CD4-positive, alpha-beta T cell treated with Interleukin-2 at 100 ng/mL for 4 hours (primary cell): ENCODE measurements at places on chromosomes 4 and X.

DNA sequence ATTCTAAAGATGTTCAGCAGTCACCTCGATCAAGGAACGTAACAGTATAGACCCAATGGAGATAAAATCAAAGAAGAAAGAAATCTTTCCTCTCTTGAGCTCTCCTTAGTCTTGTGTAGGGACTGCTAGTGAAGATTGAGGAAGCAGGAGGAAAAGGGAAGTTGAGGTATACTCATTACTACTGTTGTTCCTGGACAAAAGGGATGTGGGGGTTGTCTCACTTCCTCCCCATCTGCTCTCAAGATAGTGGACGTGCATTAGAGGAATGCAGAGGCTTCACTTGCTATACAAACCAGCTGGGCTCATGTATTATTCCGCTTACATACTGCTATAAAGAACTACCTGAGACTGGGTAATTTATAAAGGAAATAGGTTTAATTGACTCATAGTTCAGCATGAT, 208.9 kb upstream of the ARHGEF9 start:
- no peak for DNase-seq

GRCh38 chrX:133229361-133229760, 11.2 kb upstream of the TFDP3 start:
- no peak for DNase-seq

DNA sequence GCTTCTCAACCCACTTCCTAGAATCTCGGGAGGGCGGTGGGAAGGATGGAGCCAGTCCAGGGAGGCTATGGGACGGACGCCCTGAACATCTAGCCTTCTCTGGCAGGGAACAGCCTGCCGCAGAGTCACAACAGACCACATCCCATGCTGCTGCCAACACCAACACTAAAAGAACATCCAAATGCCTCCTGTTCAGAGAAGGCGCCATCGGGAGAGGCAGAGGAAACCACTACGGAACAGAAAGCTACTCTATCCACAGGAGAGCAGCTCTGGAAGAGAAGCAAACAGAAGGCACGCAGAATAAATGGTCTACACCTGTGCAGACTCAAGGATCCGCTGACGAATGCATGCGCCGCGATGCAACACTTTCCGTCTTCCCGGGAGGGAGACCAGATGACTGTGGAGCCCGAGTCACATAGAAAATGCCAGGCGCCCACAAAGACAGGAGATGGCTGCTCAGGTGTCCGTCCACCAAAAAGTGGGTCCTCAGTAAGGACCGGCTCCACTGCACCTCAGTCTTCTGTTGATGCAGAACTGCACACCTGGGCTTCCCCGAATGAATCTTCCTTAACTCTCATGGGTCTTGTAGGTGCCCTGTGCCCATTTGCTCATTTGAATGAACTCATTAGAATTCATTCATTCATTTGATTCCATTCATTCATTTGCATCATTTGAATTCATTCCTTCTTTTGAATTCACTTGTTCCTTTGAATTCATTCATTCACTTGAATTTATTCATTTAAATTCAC, 217.5 kb downstream of the DHRSX start:
- DNase-seq, result no peak

DNA sequence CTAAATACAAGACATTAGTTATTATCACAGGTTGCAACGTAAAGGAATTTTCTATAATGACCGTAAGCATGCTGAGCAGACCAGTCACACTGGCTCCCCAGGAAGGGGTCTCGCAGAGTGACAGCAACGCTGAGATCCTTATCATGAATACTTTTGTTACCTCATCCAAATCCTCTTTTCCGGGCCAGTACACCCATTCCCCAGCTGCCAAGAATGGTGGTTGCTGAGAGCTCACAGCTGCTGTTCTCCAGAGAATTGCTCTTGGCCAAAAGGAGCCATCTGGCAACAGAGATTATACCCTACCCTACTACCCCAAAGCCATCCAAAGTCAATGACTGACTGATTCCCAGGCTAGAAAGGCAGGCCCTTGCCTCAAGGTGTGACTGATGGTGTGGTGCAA, 91.6 kb downstream of the FUNDC1 start:
- DNase-seq, result no peak

- DNase-seq, result no peak
These were observed 24.2 kb upstream of the F9 start for GRCh38 chrX:139506333-139506732.

DNA sequence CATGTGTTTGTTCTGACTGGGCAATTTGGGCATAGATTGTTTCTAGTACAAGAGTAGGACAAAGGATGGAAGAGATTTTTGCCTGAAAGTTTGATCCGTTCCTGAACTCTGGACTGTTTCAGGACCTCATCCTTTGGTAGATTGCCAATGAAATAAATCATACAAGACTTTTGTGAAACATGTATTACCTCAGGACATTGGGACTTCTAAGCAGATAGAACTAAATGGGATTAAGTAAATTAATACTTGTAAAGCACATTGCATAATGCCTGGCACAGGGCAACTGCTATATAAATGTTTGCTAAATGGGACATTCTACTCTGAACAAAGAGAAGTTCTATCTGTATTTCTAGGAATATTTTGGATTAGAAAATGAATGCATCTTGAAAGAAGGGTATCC, 164.8 kb upstream of the RPS6KA3 start:
- no peak for DNase-seq

GRCh38 chr4:164212134-164212533, 541.8 kb upstream of the SMIM31 start:
- DNase-seq, result no peak

DNA sequence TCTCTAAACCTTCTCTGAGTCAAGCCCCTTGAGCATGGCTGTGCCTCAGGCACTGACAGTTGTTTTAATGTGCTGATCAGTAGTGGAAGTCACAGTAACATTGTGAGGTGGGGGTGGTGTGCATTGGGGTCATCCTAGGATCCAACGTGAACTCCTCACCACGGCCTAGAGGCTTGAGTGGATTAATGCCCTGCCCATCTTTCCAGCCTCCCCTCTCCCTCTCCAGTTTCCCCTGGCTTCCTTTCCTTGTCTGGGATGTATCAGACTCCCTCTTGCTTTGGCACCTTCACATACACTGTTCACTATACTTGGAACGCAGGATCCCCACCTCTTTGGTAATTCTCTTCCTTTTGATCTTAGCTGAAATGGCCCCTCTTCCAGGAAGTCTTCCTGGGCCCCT, 13.3 kb upstream of the PJA1 start:
- DNase-seq, result no peak

GRCh38 chrX:48451708-48452107, 18.4 kb downstream of the SLC38A5 start:
- no peak for DNase-seq

- no peak for DNase-seq
These were observed 54.1 kb downstream of the C4orf51 start for GRCh38 chr4:145734031-145734430.

GRCh38 chr4:1600211-1600780, 83.8 kb downstream of the FAM53A start:
- no peak for DNase-seq

DNA sequence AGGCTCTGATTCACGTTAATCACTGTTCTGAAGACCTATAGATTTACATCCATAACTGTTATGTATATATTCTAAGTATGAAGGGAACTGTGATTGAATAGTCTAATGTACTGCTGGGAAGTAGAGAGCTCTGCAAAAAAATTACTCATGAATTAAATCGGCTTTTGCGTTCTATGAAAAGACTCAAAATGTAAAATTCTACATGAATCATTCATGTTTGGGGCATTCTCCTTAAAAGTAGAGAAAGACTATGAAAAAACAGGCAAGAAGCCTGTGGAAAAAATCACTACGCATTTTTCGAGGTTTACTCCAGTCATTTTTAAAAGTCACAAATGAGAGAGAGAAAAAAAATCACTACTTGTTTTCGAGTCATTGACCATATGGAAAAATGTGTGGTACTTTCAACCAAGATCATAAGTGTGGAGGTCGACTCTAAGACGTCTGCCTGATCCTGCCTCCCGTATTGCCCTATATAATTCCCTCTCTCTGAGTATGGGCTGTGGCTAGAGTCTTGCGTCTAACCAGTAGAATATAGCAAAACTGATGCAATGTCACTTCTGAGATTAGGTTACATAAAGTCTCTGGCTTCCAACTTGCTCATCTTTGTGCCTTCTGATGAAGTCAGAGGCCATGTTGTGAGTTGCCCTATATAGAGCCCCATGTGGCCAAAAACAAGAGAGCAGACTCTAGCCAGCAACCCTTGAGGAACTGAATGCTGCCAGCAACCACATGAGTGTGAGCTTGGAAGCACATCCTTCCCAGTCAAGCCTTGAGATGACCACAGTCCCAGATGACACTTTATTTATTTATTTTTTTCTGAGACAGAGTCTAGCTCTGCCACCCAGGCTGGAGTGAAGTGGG, 32.1 kb upstream of the VEGFD start:
- DNase-seq, result no peak

DNA sequence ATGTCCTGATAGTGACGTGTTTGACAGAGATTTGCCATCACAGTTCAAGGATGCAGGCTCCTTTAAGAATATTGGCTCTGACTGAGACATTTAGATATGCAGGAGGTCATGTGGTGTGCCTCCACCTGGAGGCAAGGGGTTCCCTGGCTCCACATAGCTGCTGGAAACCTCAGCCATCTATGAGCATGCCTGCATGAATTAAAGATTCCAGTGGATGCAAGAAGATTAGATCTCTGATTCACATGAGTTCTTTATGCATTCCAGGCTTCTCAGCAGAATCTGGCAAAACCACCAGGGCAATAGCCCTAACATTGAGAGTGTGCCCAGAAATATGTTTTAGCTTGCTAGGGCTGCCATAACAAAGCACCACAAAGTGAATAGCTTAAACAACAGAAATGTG, 298.5 kb upstream of the AADAT start:
- DNase-seq, result no peak

- DNase-seq, result no peak
These were observed 231.5 kb downstream of the SLC7A11 start for GRCh38 chr4:138010639-138011038.

DNA sequence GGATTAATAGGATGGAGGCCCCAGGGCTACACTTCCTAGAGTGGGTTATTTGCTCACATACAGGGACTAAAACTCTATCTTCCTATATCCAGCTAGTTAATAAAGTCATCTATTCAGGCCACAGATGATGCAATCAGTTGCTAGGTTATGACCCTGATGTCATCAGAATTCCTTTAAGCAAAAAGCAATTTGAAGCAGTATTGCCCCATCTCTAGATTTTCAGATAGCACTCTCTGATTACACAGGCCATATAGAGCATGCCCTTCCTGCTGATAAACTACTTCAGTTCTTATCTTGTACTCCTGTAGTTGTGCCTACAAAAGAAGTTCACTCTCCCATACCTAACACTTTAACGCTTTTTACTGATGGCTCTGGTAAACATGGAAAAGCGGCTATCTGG, 84.8 kb downstream of the TMEM144 start:
- no peak for DNase-seq

DNA sequence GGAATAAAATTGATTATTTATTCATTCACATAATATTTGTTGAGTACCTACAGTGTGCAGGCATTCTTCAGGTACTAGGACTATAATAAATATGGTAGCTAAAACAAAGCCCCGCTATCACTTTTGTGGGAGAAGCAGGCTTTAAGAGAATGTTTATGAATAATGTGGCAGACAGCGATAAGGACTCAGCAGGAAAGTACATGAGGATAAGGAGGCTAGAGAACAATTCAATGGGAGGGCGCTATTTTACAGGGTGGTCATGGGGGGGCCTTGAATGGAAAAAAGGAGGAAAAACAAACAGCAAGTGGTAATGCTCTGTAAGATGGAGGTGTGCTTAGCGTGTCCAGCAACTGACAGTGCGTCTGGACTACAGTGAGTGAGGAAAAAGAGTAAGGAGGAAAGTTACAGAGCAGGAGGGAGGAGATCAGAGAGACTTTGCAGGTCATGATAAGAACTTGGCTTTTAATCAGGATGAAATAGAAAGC, 264.2 kb upstream of the ETNPPL start:
- DNase-seq, result no peak

DNA sequence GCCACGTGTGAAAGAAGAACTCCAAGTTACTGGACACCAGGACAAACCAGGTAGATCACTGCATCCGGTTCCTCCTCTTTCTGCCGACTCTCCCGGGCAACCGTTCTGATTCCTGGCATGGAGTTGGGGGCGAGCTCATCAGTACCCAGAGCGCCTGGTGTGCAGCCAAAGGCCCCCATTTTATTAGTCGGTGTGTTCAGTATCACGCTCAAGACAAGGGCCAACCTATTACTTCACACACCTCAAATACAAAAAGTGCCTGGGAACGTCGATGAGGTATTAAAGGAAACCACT, 2.8 kb upstream of the CTBP1 start:
- DNase-seq, result no peak

DNA sequence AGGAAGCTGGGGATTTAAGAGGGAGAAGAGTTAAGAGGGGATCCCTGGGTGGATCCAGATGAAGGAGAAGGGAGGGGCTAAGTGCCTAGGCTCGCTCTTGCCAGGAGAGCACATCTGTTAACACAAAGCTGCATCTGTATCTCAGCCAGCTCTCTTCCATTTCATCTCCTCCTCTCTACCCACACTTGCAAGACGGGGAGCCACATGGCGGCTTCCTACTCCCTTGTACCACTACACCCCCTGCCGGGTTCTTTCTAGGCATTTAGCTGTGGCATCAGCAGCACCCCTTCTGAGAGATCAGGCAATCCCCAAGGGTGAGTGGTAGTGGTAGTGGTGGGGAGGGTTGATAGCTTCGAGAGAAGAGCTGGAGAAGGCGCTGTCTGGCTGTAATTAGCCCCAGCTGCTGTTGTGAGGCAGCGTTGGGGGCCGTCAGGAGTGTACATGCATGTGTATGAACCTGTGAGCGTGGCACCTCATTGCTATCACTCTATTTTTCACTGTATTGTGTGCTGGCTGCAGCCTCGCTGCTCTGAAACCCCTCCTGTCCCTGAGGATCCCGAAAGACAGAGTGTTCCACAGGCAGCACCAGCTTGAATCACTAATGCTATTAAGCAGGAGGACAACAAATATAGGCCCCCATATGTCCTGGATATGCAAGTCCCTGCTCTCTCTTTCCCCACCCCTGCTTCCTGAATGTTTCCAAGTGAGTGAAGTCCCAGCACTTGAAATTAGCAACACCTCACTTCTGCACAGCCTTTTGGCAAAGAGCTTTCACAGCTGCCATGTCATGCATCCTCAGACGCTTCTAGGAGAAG, 73.7 kb downstream of the RTL9 start:
- no peak for DNase-seq

DNA sequence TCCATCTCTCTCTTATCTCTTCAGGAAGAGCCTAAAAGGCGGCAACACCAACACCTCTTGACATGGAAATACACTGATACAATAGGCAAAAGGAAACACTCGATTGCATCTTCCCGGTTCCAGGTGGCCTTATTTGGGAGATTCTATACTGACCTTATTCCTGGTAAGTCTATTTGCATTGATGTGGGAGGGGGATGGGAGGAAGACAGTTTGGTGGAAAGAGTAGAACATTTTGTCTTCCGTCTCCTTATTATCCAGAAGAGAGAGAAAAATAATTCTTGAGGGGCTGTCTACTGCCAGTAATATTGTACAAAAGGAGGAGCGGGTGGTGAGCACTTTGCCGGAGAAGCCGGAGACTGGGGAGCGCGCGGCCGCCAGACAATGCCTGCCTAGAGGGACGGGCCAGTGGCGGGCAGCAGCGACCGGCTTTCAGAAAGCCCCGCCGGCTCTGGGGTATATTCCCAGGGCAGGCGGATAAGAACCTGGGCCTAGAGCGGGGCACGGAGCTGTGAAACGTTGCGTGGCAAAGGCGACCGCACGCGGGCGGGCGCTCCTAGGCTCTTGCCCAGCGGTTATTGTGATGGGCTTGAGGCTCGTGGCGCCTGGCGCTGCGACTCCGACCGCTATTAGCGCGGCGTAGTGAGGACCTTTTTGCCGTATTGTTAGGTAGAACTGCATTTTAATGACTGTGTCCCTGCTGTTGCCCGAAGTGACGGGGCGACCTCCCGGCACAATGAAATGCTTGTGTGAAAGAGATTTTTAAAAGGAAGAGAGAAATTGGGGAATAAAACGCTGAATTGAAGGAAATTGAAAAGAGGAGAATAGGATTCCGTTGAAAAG, 518 bp downstream of the PRDM8 start:
- DNase-seq, result no peak
